GM23338 (cell line): ENCODE measurements at places on chromosomes 1 and 21. TPM values are rescaled to one million over a fixed set of nuclear protein-coding genes. Genes with fewer than 3 reads are reported as not detected.

DNA sequence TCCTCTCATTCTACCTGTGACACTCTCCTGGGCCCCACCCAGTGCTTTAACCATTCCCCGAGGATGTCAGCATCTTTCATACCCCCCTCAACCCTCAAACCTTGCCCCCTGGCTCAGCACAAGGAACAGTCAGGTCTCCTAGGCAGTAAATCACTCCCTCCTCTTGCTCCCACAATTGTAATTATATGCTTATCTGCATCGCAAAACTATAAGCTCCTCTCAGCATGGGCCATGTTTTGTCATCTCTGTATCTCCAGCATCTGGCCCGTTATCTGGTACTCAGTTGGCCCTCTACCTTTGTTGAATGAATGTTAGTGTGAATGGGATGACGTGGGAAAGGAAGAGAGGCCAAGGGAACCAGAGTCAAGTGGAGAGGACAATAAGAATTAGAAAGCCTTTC lies 2.8 kb upstream of the ELOVL1 start:
- no peak overlapping the region for H3K4me3 ChIP-seq
- H3K4me1 ChIP-seq: peaks cover 19% of the 10 kb centered on the region
- no peak for DNase-seq
- H3K27ac ChIP-seq: no peak overlapping the region

- H3K4me3 ChIP-seq: no peak overlapping the region
- H3K27me3 ChIP-seq: no peaks in the 10 kb centered on the region
- no peak for DNase-seq
- no peak overlapping the region for H3K27ac ChIP-seq
Observed at GRCh38 chr1:77182083-77182482, 37.1 kb downstream of the PIGK start.

- no peak overlapping the region for H3K27ac ChIP-seq
- H3K4me1 ChIP-seq: no peaks in the 10 kb centered on the region
- H3K4me3 ChIP-seq: no peak overlapping the region
- DNase-seq: no peak
Observed at GRCh38 chr1:177975588-177976495, 6.0 kb upstream of the SEC16B start.

DNA sequence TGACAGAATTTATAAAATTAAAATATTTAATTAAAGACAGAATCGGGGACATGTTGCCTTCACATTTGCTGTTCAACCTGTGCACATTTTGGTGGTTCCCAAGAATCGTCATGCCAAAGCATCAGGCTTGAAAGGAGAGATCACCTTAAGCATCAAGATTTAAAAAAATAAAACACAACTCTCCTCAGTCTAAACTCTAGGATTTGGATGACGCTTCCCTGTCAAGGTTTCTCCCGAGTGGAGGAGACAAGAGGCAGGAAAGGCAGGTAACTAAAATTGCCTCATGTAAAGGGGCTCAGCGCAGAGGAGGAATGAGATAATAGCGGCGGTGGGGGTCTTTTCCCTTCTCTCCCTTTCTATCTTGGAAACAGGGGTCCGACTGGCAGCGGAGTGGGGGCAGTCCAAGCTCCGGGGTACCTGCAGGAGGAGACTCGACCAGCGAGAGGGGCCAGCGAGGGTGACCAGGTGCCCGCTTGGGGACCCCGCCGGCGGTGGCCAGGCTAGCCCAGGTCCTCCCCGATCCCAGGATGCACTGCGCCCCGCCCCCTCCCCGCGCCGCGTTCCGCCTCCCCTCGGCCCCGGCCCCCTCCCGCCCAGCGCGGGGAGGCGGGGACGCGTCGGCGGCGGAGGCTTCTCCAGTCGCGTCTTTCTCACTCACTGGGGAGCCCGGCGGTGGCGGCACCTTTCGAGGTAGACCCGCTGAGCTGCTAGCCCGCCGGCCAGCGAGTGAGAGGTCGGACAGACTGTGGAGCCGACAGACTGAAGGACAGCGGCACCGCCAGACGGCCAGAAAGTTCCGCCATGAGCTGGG lies at the start of gene FNBP1L:
Gene FNBP1L, plus strand, starts transcription at position 638 of the 811 bp plus-strand sequence. Its CDS starts 164 bp downstream, at position 802.
- H3K4me1 ChIP-seq: peaks cover 39% of the 10 kb centered on the region
- H3K27ac ChIP-seq: peak within 1 kb of the TSS; percentile 98
- H3K36me3 ChIP-seq: no peaks in the 10 kb centered on the region
- H3K4me3 ChIP-seq: peak within 1 kb of the TSS; percentile 95

Gene CAPN8
- not detected in 2 replicates for total RNA-seq
